Hematopoietic multipotent progenitor cell treated with erythropoietin and hydrocortisone succinate and interleukin-3 and kit ligand, for 6 days (in vitro differentiated cells): ENCODE measurements at places on chromosomes 13 and 19.

GRCh38 chr13:99548448-99548847, 47.2 kb downstream of the TM9SF2 start:
- DNase-seq, result peak; percentile 18

- no peak for DNase-seq
These were observed 12.0 kb downstream of the FPR2 start for GRCh38 chr19:51772977-51773376.

- DNase-seq, result no peak
These were observed 82.6 kb upstream of the FARP1 start for GRCh38 chr13:98060282-98060681.

DNA sequence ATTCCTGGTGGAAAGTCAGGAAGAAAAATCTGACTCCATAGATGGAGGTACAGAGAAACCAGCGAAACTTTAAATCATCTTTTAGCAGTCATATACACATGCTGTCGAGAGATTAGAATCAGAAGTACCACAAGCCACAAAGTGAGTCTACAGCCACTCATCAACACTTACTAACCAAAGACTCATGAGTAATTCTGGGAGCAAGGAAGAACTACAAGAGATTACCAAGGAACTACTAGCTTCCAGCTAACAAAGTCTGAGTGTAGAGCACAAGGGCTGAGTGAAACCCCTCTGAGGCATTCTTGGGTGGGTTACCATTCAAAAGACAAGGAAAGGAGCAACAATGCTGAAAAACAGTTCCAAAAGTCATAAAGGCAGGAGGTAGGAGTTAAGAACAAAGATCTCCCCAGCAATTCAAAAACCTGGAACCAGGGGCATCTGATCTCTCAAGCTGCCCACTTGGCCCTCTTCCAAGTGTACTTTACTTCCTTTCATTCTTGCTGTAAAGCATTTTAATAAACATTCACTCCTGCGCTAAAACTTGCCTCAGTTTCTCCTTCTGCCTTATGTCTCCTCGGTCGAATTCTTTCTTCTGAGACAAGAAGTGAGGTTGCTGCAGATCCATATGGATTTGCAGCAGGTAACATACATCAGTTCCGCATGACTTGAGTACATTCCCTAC, 13.0 kb downstream of the RBM26 start:
- DNase-seq, result peak; percentile 80

DNA sequence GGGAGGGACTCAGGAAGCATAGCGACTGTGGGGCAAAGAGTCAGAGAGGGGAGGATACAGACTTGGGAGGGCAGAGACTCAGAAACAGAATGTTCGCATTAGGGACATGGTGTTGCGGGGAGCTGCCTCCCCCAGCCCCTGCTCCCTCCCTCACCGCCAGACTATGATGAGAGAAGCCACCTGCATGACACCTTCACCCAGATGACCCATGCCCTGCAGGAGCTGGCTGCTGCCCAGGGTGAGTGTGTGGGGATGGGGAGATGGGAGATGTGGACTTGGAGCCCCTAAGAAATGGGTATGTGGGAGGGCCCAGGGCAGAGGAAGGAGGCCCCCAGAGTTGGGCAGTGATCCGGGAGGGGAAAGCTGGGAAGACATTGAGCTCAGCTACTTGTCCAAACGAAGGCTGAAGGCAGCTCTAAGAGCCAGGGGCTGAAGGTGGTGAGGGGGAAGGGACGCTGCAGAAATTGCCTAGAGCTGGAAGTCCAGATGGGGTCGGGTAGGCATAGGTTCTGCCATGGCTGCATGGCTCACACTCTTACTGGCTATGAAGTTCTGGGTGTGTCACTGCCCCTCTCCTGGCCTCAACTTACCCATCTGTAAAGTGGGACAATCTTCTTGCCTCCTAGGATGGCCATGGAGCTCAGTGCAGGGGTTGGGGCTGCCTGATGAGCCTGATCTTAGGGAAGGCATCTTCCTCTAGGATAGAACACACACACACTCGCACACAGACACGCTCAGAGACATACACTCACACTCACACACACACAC, 1.4 kb downstream of the SPACA6 start:
- no peak for DNase-seq

DNA sequence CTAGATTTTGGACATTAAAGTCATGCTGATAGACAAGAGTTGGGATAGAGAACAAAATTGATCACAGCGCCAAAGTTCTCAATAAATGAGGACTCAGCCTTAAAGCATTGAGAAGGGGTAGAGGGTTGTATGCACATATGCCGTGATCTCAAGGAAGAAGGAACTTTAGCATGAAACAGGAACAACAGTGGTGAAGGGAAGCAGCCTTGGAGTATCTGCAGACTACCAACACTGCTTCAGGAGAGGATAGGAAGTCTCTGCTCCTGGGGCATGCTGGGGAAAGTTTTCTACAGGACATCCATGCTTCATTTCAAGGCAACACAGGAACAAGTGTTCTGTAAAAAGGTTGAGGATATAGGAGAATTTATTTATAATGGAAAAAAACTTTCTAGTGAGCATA, 111.9 kb upstream of the MLNR start:
- DNase-seq, result no peak

DNA sequence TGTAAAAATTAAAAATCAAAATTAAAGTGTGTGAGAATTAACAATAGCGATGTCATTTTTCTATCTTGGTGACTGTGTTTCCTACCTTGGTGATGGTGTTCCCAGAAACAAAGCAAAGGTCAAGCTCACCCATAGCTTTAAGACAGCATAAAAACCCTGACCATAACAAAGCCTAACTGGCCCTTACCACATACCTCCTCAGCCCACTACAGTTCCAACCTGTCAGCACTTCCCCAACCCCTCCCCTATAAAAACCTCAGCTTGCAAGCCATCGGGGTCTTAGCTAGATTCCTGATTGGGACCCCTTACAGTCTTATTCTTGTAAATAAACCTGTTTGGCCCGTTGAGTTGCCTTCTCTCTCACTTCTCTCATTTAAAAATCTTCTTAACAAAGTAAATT, 484.4 kb upstream of the PCDH20 start:
- no peak for DNase-seq

DNA sequence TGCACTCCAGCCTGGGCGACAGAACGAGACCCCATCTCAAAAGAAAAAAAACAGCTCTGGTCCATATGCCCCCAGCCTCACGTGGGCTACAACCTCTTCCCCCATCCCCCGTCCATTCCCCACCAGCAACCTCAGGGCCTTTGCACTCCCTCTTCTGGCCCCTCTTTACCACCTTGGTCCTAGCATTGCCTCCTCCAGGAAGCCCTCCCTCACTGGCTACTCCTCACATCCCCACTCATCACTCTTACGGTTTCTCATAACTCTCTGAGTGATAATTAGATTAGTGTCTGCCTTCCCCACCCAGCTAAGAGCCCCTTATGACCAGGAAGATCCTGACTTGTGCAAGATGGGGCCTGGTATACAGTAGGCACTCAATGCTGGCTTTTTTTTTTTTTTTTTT, 30.8 kb downstream of the IL12RB1 start:
- DNase-seq, result no peak

- no peak for DNase-seq
These were observed 23.3 kb upstream of the EMP3 start for GRCh38 chr19:48301886-48302599.

GRCh38 chr13:60696602-60697001, 299.6 kb downstream of the TDRD3 start:
- DNase-seq, result no peak

- no peak for DNase-seq
These were observed 7.7 kb downstream of the AP1M1 start for GRCh38 chr19:16205205-16206045.

- no peak for DNase-seq
These were observed 126.8 kb upstream of the CACNA1A start for GRCh38 chr19:13633109-13633508.

DNA sequence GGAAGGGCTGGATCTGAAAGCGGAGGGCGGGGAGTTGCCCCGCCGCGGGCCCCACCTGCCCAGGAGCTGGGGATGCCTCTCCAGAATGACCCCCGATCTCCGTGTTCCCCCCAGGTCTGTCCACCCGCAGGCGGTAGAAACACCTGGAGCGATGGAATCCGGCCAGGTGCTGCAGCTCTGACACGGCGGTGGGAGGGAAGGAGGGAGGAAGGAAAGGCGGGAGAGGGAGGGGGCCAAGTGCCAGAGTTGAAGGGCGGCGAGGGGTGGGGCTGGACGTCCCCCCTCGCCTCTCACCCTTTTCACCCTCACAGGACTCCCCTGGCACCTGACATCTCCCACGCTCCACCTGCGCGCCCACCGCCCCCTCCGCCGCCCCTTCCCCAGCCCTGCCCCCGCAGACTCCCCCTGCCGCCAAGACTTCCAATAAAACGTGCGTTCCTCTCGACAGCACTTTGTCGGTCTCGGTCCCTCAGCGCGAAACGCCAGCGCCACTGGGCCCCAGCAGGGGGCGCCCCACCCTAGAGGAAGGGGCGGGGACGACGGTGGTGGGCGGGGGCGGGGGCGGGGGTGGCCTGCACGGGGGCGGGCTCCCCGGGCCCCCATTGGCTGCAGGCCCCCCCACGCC, 337 bp upstream of the FXYD7 start:
- DNase-seq, result peak; percentile 76

GRCh38 chr19:57111329-57111644, 8.5 kb upstream of the USP29 start:
- no peak for DNase-seq

DNA sequence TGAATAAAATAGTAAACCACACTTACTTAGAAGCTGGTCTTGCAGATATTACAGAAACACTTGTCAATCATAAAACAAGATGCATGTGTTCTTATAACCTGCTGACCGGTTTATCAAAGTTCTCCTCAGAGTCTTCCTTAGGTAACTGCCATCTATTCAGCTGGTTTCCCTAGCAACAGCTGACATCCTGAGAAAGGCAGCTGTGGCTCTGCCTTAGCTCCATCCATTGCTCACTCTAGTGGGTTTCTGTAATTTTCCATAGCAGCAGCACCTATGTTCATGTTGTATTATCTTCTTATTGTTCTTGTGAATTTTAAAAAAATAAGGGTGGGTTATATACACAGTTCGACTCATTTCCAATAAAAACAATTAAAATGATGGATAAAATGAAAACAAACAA, 87.8 kb downstream of the RAP2A start:
- no peak for DNase-seq

GRCh38 chr19:5403968-5404640, 51.1 kb upstream of the ZNRF4 start:
- DNase-seq, result peak; percentile 92

- DNase-seq, result no peak
These were observed 251.3 kb downstream of the SHISA2 start for GRCh38 chr13:25800523-25800922.

GRCh38 chr13:20997301-20998161, 63.9 kb downstream of the LATS2 start:
- DNase-seq, result peak; percentile 25

GRCh38 chr19:28636016-28636629, 576.8 kb downstream of the UQCRFS1 start:
- no peak for DNase-seq

- DNase-seq, result no peak
These were observed 15.2 kb downstream of the ELAVL3 start for GRCh38 chr19:11465600-11465999.

DNA sequence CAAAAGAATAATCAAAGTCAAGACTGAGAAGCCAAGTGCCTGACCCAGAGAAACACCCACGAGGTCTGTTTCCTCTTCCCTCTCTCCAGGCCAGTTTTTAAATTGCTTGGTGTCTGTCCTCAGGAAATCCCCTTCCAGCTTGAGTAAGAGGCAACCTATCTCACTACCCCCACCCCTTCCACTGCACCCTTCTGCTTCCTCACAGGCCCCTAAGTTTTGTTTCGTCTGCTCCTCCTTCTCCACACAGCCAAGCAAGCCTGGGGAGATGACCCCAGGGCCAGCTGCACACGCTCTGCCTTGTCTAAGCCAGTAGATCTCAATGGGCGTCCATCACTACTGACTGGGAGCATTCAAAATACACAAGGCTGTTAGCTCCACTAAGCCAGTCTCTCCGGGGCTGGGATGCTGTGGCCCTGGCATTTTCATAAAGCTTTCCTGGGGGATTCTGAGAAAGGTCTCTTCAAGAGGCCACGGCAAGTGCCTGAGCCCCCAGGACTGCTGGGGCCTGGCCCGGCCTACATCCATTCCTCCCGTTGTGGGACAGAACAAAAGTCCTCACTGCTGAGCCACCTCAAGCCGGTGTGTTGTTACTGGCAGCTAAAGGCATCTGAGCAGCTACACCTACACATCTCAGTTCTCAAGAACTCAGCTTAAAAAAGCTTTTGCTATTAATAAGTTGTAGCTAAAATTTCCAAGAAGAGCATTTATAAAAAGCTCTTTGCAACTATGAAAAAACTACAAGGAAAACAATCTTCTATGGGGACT, 14.9 kb upstream of the IL4I1 start:
- DNase-seq, result no peak

- DNase-seq, result no peak
These were observed 11.7 kb upstream of the MCF2L start for GRCh38 chr13:112957295-112957677.

DNA sequence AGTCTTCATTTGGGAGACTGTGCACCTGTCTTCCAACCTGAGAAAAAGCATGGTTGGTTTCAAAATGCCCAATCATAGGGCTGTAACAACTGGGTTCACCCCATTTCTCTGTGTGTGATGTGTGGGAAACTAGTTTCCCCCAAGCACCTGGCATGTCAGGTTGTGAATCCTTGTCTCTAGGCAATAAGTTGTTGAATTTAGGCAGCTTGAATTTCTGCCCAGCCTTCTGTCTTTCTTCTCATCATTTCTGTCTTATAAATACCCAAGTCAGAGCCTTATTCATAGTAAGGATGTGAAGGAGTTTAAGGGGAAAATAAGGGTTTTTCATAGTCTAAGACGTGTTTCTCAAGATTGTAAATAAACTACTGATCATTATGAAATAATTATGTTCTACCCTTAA, 170.7 kb upstream of the RNF113B start:
- DNase-seq, result no peak

GRCh38 chr19:34263745-34264237, 9.4 kb downstream of the GARRE1 start:
- no peak for DNase-seq

DNA sequence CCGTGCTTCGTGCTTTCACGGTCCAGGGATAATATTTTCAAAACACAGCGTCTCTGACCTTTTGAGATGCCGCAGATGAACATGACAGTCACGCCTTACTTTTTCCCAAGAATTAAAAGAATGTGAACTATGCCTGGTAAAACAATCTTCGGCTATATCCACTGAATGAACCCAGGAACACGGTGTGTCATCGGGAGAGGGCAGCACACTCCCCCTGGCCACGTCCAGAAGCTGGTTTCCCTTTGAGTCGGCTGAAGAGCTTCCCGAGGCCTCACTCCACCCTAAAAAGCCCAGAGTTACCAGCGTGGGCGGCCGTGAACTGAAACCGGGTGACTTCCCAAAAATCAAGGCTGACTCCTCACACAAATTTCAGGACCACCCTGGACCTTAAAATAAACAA, 22.9 kb upstream of the SHISA2 start:
- DNase-seq, result no peak
